ENCODE measurements at places on chromosomes 5 and 9. TPM values are rescaled to one million over a fixed set of nuclear protein-coding genes. Genes with fewer than 3 reads are reported as not detected.

DNA sequence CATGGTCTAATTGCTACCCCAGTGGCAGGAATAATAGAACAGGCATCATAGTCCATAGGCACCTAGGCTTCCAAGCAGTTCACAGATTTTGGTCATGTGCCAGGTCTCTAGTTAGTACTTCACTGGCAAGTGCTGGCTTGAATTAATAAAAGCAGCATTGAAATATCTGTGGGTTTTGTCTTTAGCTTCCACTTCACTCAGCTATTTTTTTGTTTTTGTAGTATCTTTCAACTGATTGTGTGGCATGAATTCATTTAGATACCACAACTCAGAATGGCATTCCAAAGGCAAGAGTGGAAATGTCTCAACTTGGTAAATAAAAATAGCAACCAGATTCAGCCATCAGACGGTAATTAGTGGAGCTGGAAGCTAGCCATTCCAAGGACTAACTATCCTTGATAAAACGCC is 27.9 kb upstream of the ITGA2 start:
- H3K4me3 ChIP-seq = no peak overlapping the region
- H3K36me3 ChIP-seq = no peaks in the 10 kb centered on the region
- no peaks in the 10 kb centered on the region for H3K4me1 ChIP-seq

The WNK2 gene
- total RNA-seq = 2.2 TPM

The TSSK1B gene
- total RNA-seq = not detected

GRCh38 chr9:129363216-129363873 is 185.3 kb upstream of the IER5L start:
- no peaks in the 10 kb centered on the region for H3K4me1 ChIP-seq
- no peak overlapping the region for H3K27ac ChIP-seq
- H3K36me3 ChIP-seq = no peaks in the 10 kb centered on the region
- no peak overlapping the region for H3K4me3 ChIP-seq
- no peak for DNase-seq

- H3K27ac ChIP-seq = no peak overlapping the region
- no peak for DNase-seq
- no peaks in the 10 kb centered on the region for H3K4me1 ChIP-seq
- H3K36me3 ChIP-seq = no peaks in the 10 kb centered on the region
- no peak overlapping the region for H3K4me3 ChIP-seq
These were observed 57.5 kb upstream of the PAPPA start for GRCh38 chr9:116096046-116096445.

The OTP gene
- total RNA-seq = not detected

The TICAM2 gene
- total RNA-seq = 1.1 TPM

- H3K36me3 ChIP-seq = no peaks in the 10 kb centered on the region
- no peak overlapping the region for H3K27ac ChIP-seq
- peaks cover 13% of the 10 kb centered on the region for H3K4me1 ChIP-seq
These were observed 35.3 kb downstream of the SNX24 start for GRCh38 chr5:122880749-122881148.

The DMRTA1 gene
- not detected for total RNA-seq

GRCh38 chr9:75910731-75911130 is 20.3 kb downstream of the PCSK5 start:
- H3K4me1 ChIP-seq = no peaks in the 10 kb centered on the region
- no peak overlapping the region for H3K27ac ChIP-seq
- H3K27me3 ChIP-seq = no peaks in the 10 kb centered on the region
- no peak for DNase-seq

DNA sequence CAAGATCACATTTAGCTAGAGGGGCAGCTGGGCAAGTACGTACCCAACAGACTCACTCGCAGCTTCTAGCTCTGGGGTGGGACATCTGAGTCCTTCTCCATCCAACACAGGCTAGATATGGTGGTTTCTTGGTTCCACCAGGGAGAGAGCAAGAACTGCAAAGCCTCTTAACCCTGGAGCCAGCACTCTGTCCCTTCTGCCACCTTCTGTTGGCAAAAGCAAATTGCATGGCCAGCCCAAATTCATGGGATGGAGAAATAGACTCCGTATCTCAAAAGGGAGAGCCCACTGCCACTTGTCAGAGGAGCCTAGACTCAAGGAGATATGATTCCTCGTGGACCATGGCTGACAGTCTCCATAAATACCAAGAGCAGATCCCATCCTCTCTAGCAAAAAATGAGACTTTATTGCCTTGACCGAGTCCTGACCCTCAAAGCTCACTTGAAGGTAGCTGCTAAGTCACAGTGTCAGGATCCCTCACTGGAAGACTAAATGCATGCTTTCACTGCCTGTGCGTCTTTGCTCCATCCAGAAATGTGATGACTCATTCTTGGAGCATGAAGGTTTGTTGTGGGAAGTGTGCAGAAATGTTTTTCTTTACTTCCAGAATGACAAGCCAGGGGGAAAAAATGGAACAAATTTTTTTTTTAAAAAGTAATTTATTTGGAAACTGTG is 28.8 kb upstream of the ROR2 start:
- no peaks in the 10 kb centered on the region for H3K36me3 ChIP-seq
- DNase-seq = no peak
- H3K4me1 ChIP-seq = no peaks in the 10 kb centered on the region
- H3K4me3 ChIP-seq = no peak overlapping the region
- H3K27ac ChIP-seq = no peak overlapping the region
- H3K27me3 ChIP-seq = no peaks in the 10 kb centered on the region

GRCh38 chr9:16367605-16368231 is 502.8 kb downstream of the BNC2 start:
- H3K36me3 ChIP-seq = no peaks in the 10 kb centered on the region
- no peaks in the 10 kb centered on the region for H3K4me1 ChIP-seq
- H3K4me3 ChIP-seq = no peak overlapping the region
- H3K27ac ChIP-seq = no peak overlapping the region
- DNase-seq = no peak

The NUTM2G gene
- total RNA-seq = not detected

The MSMP gene
- total RNA-seq = not detected

The PCDHB13 gene
- not detected for total RNA-seq

DNA sequence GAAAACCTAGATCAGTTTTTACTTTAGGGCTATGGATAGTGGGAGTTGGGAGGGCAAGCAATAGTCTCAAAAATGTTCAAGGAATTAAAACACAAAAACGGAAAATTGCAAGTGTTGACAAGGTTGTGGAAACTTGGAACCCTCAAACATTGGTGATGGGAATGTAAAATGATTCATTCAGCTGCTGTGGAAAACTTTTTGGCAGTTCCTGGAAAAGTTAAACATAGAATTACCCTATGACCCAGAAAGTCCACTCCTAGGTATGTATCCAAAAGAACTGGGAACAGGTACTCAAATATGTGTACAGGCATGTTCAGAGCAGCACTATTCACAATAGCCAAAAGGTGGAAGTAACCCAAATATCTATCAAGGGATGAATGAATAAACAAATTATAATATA is 1.2 kb upstream of the MSANTD3 start:
- no peak overlapping the region for H3K27ac ChIP-seq
- DNase-seq = no peak
- H3K27me3 ChIP-seq = peaks cover 10% of the 10 kb centered on the region
- H3K4me1 ChIP-seq = peaks cover 21% of the 10 kb centered on the region

DNA sequence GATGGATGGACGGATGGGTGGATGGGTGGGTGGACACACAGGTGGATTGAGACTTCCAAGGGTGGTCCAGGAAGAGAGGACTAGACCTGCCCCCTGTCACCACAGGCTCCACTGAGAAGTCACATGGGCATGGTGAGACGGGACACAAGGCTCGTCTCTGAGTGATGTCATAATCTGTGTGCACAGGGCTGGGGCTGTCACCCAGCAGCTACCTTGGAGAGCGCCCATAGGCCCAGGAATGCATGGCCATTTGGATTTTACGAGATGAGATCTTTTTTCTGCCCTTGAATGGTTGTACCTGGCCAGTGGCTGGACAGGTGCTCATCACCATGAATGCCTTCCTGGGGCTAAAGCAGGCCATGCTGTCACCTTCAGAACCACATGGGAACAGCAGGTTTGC is 3.1 kb downstream of the OLFM1 start:
- H3K4me1 ChIP-seq = peaks cover 5% of the 10 kb centered on the region
- H3K4me3 ChIP-seq = no peak overlapping the region
- H3K27me3 ChIP-seq = peaks cover 28% of the 10 kb centered on the region

GRCh38 chr5:144462577-144462976 is 291.9 kb downstream of the KCTD16 start:
- H3K4me1 ChIP-seq = no peaks in the 10 kb centered on the region
- no peak for DNase-seq
- no peaks in the 10 kb centered on the region for H3K36me3 ChIP-seq
- peaks cover 2% of the 10 kb centered on the region for H3K27me3 ChIP-seq
- no peak overlapping the region for H3K4me3 ChIP-seq
- no peak overlapping the region for H3K27ac ChIP-seq

GRCh38 chr5:499233-500209 is 24.7 kb downstream of the SLC9A3 start:
- no peaks in the 10 kb centered on the region for H3K36me3 ChIP-seq
- no peak overlapping the region for H3K4me3 ChIP-seq
- no peaks in the 10 kb centered on the region for H3K27me3 ChIP-seq
- H3K4me1 ChIP-seq = no peaks in the 10 kb centered on the region
- no peak overlapping the region for H3K27ac ChIP-seq

DNA sequence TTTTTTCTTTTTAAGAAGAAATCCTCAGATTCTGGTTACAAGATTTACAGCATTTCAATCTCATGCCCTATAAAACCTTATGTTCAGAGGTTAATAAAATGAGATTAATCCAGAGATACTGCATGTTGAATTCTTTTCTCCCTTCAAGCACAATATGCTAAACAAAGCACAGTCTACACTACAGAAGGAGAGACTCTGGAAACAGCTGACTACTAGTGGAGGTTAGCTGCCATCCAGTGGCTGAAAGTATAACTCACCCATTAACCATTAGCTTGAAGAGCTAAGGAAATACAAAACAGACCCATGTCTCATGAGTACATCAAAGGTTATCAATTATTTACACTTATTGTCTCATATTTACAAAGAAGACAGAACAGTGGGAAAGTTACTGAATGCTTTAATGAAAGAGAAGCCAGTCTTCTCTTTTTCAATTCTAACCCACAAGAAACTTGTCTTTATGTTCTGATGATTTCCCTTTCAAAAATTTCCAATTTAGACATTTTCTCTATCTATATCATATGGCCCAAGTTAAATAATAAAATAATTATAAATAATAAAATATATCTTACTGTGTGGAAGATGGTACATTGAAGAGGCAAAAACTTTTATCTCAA is 12.7 kb upstream of the DNAH5 start:
- H3K27me3 ChIP-seq = no peaks in the 10 kb centered on the region
- H3K4me3 ChIP-seq = no peak overlapping the region
- no peak overlapping the region for H3K27ac ChIP-seq
- H3K36me3 ChIP-seq = no peaks in the 10 kb centered on the region
- no peak for DNase-seq
- no peaks in the 10 kb centered on the region for H3K4me1 ChIP-seq

The EGFLAM gene
- not detected for total RNA-seq

DNA sequence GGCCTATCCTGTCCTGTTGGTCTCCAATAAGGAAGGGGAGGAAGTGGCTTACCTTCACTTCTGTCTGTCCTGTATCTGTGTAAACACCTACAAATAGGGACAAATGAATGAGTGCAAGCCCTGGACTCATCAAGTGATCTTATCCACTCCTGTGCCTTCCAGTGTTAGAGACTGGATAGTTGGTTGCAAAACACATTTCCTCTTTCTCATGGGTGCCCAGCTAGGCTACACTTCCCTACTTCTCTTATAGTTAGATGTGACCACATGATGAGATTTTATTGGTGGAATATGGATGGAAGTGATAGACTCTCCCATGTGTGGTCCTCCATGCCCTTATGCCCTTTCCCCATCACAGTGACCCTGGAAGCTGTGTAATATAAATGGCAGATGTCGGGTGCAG is 16.9 kb upstream of the PFDN1 start:
- DNase-seq = no peak
- H3K4me1 ChIP-seq = peaks cover 9% of the 10 kb centered on the region
- H3K27ac ChIP-seq = peak overlapping the region; percentile 12

DNA sequence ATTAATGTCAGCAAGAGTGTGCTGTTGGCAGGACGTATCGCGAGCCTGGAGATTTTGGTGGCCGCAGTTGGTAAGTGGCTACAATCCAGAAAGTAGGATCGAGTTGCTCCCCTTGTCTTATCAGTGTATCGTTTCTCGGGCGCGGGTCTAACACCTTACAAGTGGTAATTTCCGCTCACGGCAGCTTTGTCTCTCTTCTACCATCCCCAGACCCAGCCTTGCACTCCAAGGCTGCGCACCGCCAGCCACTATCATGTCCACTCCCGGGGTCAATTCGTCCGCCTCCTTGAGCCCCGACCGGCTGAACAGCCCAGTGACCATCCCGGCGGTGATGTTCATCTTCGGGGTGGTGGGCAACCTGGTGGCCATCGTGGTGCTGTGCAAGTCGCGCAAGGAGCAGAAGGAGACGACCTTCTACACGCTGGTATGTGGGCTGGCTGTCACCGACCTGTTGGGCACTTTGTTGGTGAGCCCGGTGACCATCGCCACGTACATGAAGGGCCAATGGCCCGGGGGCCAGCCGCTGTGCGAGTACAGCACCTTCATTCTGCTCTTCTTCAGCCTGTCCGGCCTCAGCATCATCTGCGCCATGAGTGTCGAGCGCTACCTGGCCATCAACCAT is 1.1 kb downstream of the PTGER4 start:
- peak overlapping the region; percentile 99 for H3K4me3 ChIP-seq
- DNase-seq = no peak
- peak overlapping the region; percentile 99 for H3K27ac ChIP-seq
- no peaks in the 10 kb centered on the region for H3K27me3 ChIP-seq

GRCh38 chr9:89911721-89912604 is 307.2 kb downstream of the GADD45G start:
- no peak for DNase-seq
- no peak overlapping the region for H3K27ac ChIP-seq
- no peaks in the 10 kb centered on the region for H3K36me3 ChIP-seq
- H3K27me3 ChIP-seq = peaks cover 17% of the 10 kb centered on the region
- H3K4me3 ChIP-seq = no peak overlapping the region

DNA sequence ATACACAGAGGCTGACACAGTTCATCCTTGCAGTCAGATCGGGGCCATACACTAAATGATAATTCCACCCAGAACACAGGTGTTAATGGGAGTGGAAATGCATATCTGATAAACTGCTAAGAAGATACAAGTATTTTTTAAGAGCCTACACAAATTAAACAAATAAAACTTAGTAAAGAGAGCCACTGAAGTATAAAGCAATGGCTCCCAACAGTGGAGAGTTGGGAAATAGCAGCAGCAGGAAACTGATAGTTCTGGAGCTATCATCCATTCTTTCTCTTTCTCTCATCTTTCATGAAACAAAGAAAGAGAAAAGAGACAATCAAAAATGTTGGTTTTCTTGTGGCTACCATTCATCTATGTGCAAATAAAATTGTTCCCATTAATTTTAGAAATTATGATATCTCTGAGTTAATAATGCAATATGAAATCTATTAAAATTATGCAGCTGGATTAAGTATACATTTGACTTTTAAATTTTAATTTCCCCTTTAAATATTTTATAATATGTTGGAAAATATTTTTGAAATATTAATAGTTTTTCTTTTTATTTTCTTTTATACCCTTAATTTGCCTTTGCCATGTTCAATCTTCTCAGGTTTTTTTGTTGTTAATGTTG is 120.8 kb downstream of the EMB start:
- H3K27me3 ChIP-seq = no peaks in the 10 kb centered on the region
- H3K4me1 ChIP-seq = no peaks in the 10 kb centered on the region
- DNase-seq = no peak
- H3K36me3 ChIP-seq = no peaks in the 10 kb centered on the region

- H3K4me1 ChIP-seq = no peaks in the 10 kb centered on the region
- H3K27ac ChIP-seq = no peak overlapping the region
- no peak for DNase-seq
These were observed 17.1 kb upstream of the DAB2 start for GRCh38 chr5:39441838-39442237.

Measured in activated T-helper 1 cell treated with anti-CD3 and anti-CD28 coated beads, Interleukin-12 subunit alpha, Interleukin-12 subunit beta, Interleukin-2, Interleukin-4 antibody, amounts not matched to agents 30 ng/mL and 10 ng/mL and 1 ng/mL, durations not matched to agents 14 hours and 24 hours and 36 hours (primary cell).